C1 segment of cervical spinal cord (tissue), 14 donors: ENCODE measurements at places on chromosomes 4 and X.

GRCh38 chr4:100042235-100042634 lies 92.2 kb upstream of the H2AZ1 start:
- no peak for DNase-seq

DNA sequence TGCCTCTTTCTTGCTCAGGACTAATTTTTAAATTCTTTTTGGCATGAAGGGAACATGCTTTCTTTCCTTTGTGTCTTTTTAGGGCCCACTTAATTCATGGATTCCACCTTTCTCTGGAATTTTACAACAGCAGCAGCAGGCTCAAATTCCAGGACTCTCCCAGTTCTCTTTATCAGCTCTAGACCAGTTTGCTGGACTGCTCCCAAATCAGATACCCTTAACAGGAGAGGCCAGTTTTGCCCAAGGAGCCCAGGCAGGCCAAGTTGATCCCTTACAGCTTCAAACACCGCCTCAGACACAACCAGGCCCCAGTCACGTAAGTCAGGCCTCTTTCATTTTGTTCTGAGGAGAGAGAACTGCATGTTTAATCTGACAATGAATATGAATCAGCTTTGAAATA lies 2.3 kb downstream of the ODAM start:
- DNase-seq = no peak

DNA sequence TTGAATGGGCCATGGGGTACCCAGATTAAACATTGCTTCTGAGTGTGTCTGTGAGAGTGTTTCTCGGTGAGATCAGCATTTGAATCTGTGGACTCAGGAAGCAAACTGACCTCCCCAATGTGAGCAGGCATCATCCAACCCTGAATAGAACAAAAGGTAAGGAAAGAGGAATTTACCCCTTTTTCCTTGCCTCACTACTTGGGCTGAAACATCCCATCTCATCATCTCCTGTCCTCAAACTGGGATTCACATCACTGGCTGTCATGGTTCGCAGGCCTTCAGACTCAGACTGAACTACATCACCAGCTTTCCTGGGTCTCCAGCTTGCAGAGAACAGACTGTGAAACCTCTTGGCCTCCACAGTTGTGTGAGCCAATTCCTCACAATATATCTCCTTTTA lies 47.1 kb downstream of the TEC start:
- DNase-seq = no peak

- no peak for DNase-seq
These were observed 48.3 kb downstream of the CLCN5 start for GRCh38 chrX:49970674-49971073.

DNA sequence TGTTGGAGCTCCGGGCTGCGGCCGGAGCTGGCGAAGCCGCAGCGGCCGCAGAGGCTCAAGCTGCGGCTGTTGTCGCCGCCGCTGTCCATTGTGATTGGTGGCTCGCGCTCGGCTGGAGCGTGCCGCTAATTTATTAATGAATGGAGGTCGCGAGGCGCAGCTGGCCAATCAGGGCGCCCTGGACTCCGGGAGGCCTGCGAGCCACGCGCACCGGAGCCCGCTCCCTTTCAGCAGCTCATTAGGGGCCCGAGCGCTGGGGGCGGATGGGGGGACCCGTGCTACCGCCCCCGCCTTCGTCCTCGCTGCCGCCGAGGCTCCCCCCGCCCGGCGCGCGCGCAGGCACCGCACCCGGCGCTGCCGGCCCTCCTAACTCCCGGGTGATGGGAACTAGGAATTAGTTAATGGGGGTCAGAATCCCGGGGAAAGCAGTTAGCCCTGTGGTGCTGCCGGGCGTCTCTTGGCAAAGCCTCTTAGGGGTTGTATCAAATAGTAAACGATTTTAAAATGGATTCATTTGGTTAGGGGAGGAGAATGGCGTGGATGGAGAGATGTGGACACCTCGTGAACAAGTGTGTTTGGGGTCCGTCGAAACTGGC lies 589 bp upstream of the NEUROG2 start:
- no peak for DNase-seq

DNA sequence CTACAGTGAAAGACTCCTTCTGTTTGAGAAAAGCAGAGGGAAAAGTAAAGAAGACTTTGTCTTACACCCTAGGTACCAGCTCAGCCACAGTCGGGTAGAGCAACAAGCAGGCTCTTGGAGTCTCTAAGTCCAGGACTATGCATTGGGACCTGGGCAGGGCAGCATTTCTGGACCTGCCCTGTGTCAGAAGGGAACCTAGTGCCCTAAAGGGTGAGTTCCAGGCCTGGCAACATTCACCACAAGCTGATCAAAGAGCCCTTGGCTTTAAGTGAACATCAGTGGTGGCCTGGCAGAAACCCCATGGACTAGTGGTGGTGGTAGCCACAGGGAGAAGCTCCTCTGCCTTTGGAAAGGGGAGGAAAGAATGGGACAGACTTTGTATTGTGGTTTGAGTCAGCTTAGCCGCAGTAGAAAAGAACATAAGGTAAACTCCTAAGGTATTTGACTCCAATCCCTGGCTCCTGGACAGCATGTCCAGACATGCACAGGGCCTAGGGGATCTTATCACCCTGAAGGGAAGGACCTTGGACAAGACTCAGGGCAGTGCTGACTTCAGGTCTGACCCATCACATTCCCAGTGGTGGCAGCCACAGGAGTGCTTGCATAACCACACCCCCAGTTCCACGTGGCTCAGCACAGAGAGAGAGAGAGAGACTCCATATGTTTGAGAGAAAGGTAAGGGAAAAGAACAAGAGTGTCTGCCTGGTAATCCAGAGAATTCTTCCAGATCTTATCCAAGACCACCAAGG lies 32.6 kb downstream of the CCDC158 start:
- no peak for DNase-seq

GRCh38 chrX:132257116-132257515 lies 37.9 kb upstream of the RAP2C start:
- no peak for DNase-seq

- DNase-seq = no peak
These were observed 325.8 kb downstream of the ANTXR2 start for GRCh38 chr4:79747252-79747651.

- DNase-seq = no peak
These were observed 344 bp downstream of the TMPRSS11D start for GRCh38 chr4:67883458-67883857.

DNA sequence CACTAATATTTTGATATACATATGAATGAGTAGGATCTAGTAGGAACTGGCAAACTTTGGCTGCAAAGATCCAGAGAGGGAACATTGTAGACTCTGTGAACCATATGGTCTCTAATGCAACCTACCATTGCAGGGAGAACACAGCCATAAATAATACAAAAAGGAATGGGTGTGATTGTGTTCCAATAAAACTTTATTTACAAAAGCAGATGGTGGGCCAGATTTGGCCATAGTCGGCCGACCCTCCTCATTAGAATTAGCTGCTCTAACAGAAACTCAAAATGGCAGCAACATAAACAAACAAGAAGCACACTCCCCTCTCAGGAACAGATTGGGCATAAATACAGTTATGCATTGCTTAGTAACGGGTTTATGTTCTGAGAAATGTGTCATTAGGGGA lies 198.1 kb upstream of the RBPJ start:
- no peak for DNase-seq

GRCh38 chr4:89879215-89879614 lies 15.4 kb upstream of the MMRN1 start:
- no peak for DNase-seq

- DNase-seq = no peak
These were observed 187.5 kb upstream of the TBC1D9 start for GRCh38 chr4:140943486-140944198.

DNA sequence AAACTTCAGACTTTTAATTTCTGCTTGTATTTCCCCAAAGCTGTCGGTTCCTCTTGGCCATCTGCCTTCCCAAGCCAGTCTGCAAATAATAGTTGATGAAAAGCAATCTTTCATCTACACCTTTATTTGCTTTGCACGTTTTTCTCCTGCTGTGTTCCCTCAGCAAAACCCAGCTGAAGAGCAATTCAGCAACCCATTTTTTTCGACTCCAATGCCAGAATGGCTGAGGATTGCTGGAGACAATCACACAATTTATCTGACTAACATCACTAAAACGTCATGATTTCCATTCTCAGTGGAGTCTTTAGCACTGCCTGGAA lies 94.3 kb downstream of the GPRIN3 start:
- DNase-seq = no peak

GRCh38 chrX:42943051-42943974 lies 165.3 kb upstream of the PPP1R2C start:
- DNase-seq = no peak

- DNase-seq = no peak
These were observed 91.6 kb upstream of the LIMCH1 start for GRCh38 chr4:41446391-41446790.

- DNase-seq = no peak
These were observed 36.3 kb downstream of the DTHD1 start for GRCh38 chr4:36317721-36318120.
